Stimulated activated CD4-positive, alpha-beta T cell treated with anti-CD3 and anti-CD28 coated beads, Interleukin-15, amount 100 ng/mL, for 48 hours (primary cell): ENCODE measurements at places on chromosomes 11 and 22.

DNA sequence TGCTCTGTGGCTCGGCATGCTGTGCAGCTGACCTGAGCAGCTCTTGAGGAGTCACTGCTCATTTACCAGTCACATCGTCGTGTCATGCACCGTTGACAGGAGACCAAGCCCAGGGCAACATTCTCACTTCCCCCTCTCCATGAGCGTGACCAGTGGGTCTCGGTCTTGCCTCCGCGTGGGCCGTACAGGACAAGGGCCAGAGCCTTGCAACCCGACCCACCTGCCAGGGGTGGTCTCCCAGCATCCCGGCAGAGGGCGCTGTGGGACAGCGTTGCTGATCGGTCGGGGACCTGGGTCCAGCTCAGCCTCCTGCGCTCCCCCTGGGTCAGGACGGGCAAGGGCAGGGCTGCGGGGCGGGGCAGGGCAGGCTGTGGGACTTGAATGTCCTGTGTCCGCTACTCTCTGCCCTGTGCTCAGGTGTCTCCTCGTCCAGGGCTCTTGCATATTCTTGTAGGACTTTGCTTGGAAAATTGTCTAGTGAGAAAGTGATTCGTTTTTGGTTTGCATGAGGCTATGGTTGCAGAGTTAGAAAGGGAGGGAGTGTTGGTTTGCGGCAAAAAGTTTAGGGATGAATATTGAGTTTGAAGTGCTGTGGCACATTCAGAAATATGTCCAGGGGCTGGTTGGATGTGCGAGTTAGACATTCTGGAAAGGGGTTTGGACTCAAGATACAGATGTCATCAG, 16.2 kb downstream of the EIF4G2 start:
- DNase-seq, result peak; percentile 74

GRCh38 chr11:122632181-122632824, 23.2 kb upstream of the UBASH3B start:
- DNase-seq, result no peak

DNA sequence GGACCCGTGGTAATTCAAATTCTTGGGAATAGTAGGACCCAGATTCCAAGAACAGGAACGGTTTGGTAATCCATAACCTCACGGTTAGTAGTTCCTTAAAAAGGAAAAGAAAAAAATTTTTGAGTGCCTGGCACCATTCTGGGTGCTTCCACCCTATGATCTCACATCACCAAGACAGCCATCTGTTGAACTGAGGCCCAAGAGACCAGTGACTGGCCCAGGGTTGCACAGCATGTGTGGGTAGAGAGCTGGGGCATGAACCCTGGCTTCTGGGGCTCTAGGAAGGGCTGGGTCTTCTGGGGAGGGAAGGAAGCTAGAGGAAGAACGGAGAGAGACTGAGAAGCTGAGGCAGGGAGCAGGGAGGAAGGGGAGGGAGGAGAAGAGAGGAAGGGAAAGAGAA, 4.7 kb upstream of the SPI1 start:
- no peak for DNase-seq

DNA sequence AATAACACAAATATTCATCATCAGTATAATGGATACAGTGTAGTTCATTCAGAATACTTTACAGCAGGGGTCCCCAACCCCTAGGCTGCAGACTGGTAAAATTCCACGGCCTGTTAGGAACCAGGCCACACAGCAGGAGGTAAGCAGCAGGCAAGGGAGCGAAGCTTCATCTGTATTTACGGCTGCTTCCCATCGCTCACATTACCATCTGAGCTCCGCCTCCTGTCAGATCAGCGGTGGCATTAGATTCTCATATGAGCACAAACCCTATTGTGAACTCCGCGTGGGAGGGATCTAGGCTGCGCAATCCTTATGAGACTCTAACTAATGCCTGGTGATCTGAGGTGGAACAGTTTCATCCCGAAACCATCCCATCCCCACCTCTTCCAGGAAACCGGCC, 125.1 kb downstream of the SERGEF start:
- no peak for DNase-seq

GRCh38 chr11:61817471-61818202, 834 bp upstream of the FADS1 start:
- DNase-seq, result no peak

- DNase-seq, result no peak
Measured at GRCh38 chr11:32821917-32822560, 7.7 kb upstream of the PRRG4 start.

GRCh38 chr22:41844036-41844435, 11.1 kb downstream of the SREBF2 start:
- no peak for DNase-seq

DNA sequence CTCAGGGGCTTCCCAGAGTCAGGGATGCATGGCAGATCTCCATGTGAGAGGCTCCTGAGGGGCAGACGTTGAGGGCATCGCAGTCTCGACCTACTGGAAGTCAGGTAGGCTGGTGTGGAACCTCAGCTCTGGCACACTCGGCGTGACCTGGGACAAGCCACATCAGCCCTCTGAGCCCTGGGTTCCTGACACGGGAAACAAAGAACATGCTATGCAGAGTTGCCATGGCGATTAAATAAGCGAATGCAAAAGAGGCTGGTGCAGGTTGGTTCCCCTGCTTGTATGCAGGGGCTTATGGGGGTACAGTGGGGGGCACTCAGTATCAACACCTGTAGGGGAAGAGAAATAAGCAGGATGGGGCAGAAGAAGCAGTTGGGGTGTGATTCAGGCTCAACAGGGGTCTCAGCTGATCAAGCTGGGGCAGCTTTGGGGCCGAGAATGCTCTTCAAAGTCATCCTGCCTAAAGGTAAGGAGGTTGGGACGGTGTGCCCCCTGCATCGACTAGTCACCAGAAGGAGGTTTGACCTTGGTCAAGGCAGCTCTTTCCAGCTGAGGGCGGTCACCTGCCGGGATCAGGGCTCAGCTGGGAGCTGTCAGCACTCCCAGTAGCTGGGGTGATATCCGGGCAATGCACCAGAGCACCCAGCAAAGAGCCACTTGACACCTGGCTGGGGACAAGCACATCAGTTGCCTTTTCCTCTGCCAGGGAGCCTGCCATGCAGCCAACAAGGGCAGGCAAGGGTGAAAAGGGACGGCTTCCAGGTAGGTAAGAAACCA, 442.7 kb downstream of the MIAT start:
- no peak for DNase-seq

- DNase-seq, result no peak
Measured at GRCh38 chr11:128053981-128054931, 533.1 kb downstream of the ETS1 start.

DNA sequence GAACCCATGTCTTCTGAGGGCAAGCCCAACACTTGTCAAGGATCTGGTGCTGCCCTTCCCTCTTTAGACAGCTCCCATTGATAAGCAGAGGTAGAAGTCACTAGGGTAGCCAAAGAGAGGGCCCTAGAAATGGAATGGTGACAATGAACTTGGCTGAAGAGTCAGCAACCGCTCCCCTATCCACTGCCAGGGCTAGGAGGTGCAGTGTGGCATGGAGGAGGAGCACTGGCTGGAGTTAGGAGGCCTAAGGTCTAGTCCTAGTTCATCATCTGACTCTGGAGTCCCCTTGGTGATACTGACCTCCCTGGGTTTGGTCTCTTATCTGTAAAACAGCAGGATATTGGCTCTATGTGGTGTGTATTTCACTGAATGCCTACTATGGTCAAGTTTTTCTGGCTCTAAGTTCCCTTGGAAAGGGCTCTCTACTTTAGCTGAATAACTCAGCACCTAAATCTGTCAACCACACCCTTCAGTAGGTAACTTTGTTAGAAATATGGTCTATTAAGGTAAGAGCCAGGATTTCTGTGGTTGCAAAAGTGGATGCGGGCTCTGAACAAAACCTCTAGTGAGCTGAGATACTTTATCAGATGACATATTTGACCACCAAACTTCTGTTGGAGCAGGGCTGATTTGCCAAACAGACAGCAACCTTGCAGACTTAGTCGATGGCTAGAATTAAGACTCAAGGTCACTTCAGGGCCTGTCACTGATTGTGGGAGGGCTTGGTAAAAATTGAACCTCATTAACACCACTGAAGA, 10.5 kb downstream of the TIMP3 start:
- DNase-seq, result no peak

- DNase-seq, result no peak
Measured at GRCh38 chr11:114270531-114271270, 25.5 kb upstream of the NNMT start.

DNA sequence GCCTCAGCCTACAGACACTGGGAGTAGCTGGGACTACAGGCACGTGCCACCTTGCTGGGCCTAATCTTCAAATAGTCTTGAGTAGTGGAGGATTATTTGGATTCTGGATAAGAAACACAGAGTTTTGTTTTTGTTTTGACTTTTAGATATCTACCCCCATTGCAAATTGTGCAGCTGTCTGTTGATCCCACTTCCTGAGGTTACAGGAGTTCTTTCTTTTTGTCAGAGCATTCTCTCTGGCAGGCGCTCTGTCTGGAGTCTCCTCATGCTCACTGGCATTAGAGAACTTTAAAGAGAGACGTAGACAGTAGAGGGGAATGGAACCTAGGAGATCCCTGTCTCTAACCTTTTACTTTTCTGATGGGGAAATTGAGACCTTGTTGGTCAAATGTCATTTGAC, 7.8 kb upstream of the ADAMTS8 start:
- no peak for DNase-seq

DNA sequence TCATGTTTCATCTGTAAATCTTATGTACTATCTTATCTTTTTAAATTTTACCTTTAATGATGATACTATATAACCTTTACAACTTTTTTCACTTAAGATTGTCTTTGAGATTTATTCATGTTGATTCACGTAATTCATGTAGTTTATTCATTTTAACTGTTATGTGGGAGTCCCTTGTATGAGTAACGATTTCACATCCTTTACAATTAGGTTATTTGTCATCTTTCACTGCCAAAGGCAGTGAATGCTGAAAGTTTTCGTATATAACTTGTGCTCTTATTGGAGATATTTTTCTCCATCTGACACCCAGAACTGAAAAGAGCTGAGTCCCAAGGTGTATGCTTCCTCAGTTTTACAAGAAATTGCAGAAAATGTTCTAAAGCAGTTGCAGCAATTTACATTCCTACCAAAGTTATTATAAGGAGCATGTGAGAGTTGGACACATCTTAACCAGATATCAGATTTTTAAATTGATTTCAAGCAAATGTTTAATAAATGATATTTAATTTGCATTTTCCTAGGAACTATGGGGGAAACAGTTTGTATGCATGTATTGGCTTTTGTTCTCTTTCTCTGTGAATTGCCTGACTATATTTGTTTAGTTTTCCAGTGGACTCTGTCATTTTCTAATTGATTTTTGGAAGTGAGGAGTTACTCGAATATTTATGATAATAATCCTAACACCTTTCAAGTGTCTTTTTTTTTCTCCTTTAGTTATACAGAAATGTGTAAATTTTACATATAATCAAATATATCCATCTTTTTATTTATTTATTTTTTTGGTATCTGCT, 6.4 kb downstream of the ARL14EP start:
- DNase-seq, result no peak

GRCh38 chr11:108985945-108986279, 321.0 kb downstream of the DDX10 start:
- no peak for DNase-seq

- peak; percentile 53 for DNase-seq
Measured at GRCh38 chr11:111429066-111429506, 50.0 kb upstream of the POU2AF1 start.
